ENCODE measurements at places on chromosomes 2 and 18.

GRCh38 chr18:2572171-2572569, 813 bp downstream of the NDC80 start:
- H3K4me1 ChIP-seq: peaks cover 40% of the 10 kb centered on the region
- peaks cover 4% of the 10 kb centered on the region for H3K27me3 ChIP-seq
- no peak for DNase-seq
- H3K27ac ChIP-seq: peak overlapping the region; percentile 97

- no peak overlapping the region for H3K4me3 ChIP-seq
- no peak for DNase-seq
- no peak overlapping the region for H3K27ac ChIP-seq
- H3K4me1 ChIP-seq: peaks cover 53% of the 10 kb centered on the region
- peaks cover 2% of the 10 kb centered on the region for H3K27me3 ChIP-seq
- no peaks in the 10 kb centered on the region for H3K36me3 ChIP-seq
Measured at GRCh38 chr2:75431276-75431675, 129.5 kb downstream of the EVA1A start.

GRCh38 chr2:128374001-128374710, 55.5 kb upstream of the HS6ST1 start:
- H3K27ac ChIP-seq: no peak overlapping the region
- H3K4me1 ChIP-seq: peaks cover 13% of the 10 kb centered on the region
- H3K4me3 ChIP-seq: no peak overlapping the region
- DNase-seq: no peak
- no peaks in the 10 kb centered on the region for H3K36me3 ChIP-seq
- peaks cover 7% of the 10 kb centered on the region for H3K27me3 ChIP-seq

DNA sequence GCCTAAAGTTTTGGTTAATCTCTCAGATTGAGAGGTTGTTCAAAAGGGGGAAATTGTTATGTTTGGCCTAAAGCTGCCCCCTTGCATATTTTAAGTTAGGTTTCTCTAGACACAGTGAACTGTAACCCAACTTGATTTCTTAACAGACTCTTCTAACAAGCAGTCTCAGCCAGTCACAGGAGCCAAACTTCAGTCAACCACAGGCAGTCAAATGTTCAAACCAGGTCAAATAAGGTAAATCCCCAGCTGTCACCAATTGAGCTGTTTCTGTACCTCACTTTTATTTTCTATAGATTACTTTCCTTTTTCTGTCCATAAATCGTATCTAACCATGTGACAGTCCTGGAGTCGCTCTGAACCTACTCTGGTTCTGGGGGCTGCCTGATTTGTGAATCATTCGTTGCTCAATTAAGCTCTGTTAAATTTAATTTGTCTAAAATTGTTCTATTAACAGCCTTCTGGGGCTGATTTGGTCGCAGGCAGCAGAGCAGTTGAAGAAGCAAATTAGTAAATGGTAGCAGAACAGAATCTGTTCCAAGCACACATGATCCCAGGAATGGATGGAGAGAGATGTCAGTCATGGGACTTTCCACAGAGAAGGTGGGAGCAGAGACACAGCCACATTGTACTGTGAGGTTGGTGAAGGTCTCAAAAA, 16.4 kb upstream of the NFU1 start:
- no peak for DNase-seq
- no peaks in the 10 kb centered on the region for H3K36me3 ChIP-seq
- H3K4me1 ChIP-seq: peaks cover 5% of the 10 kb centered on the region
- H3K4me3 ChIP-seq: no peak overlapping the region
- no peak overlapping the region for H3K27ac ChIP-seq

DNA sequence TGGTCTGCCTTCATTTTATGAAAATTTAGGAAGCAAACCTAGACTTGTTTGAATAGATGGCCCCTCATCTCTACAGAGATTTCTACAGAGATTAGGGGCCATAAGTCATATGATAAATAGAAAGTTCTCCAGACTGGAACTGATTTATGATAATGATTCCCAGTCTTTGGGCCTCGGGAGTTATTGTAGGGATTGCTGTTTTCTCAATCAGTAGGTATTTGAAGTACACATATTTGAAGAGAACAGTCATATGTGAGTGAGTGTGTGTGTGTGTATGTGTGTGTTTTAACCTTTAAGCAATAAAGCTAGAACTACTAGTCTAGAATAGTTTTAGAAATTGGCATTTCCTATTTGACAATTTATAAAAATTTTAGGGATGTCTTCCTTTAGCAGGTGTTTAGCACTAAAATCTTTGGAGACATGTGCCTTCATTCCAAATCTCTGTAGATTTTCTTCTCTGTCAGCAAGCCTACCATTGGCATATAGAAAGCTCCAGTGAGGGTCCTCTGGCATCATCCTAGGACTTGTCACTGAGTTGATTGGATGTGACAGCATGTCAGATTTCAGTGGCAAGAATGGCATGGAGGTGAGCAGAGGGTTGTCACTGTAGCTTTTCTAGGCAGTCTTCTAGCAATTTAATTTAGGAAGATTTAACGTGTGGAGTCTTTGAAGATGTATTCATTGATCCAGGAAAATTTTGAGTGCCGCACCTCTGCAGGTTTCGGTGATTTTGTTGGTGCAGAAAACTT, 71.2 kb downstream of the MYO1B start:
- no peak overlapping the region for H3K27ac ChIP-seq
- no peak overlapping the region for H3K4me3 ChIP-seq
- H3K36me3 ChIP-seq: no peaks in the 10 kb centered on the region
